ENCODE measurements at places on chromosomes 2 and 18.

- no peak for DNase-seq
Observed at GRCh38 chr2:60400462-60401246, 152.8 kb downstream of the BCL11A start.

GRCh38 chr2:152166633-152167032, 8.9 kb downstream of the STAM2 start:
- DNase-seq = no peak

DNA sequence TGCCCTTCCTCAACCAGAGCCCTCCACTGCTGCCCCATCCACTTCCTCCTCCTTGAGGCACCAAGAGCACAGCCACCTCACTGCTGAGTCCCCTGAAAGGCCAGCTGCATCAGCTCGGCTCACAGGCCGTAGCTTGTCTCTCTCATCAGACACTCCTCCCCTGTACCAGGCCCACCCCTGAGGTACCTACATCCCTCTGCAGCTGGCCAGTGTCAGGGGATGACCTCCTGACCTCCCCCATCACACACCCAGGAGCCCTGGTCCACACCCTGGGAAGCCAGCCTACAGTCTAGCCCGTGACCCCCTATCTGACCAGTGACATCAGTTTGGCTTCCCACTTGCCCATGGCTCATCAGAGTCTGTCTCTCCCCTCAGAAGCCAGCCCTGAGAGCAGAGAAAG, 205.6 kb downstream of the TNS1 start:
- no peak for DNase-seq

DNA sequence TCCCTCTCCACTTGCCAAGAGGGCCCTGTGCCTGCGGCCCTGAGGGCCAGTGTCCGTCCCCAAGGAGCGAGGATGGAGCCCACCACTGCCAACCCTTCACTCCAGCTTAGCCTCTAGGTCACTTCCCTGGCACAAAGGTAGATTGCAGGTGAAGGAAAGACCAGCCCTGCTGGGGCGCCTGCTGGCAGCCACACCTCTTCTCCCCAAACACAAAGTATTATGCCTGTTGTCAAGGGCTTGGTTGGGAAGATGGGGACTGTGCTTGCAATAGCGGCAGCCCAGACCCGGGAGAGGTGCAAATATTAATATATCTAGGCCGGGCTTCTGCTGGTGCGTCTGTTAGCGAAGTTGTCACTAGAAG, 7.7 kb downstream of the KCNF1 start:
- DNase-seq = no peak

GRCh38 chr2:234304950-234305349, 191.9 kb downstream of the ARL4C start:
- no peak for DNase-seq

GRCh38 chr2:197293252-197294007, 17.1 kb downstream of the ANKRD44 start:
- no peak for DNase-seq

- DNase-seq = no peak
Observed at GRCh38 chr18:44599412-44599811, 81.3 kb upstream of the SETBP1 start.

DNA sequence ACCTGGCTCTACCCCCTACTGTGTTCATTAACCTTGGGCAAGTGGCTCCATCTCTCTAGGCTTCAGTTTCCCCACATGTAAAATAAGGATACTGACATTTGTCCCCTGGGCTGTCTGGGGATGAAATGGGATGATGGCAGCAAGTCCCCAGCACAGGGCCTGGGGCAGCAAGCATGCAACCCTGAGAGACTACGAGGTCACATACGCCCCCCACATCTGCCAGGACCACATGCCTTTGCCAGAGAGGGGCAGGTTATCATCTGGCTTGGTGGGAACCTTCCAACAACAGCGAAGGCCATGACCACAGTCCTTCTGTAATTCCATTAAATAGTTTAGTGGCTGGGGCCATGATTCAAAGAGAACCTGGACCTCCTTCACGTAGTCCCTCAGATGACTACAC, 145.9 kb upstream of the REV1 start:
- no peak for DNase-seq

DNA sequence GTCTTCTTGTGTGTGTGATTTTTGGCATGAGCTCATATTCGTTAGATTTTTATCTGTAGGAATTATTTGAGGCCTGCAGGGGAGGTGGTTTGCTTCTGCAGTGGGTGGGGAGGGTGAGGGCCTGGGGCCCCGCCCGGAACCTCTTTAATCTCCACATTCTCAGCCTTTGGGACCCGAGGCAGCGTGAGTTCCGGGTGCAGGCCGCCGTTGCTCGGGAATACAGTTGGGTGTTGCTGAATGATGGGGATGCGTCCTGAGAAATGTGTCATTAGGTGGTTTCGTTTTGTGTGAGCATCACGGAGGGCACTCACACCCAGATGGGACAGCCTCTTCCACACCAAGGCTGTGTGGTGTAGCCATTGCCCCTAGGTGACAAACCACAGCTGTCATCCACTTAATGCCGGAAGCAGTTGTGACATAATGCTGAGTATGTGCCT, 13.7 kb upstream of the GAL3ST2 start:
- peak; percentile 58 for DNase-seq

GRCh38 chr2:238159071-238159539, 335 bp downstream of the ERFE start:
- DNase-seq = no peak

DNA sequence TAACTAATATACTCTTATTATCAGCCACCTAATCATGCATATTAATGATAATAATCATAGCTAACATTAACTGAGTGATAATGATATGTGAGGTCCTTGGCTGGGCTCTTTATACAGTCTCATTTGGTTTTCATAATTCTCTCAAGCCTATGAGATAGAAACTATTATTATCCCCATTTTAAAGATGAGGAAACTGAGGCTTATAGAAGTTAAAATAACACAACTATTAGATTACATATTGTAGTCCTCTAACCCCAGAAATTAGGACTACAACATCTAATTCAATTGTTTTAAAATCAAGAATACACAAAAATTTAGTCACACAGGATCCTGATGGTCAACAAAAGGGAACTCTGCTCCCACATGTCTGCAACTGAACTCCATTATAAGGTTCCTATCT, 83.6 kb upstream of the ITGB6 start:
- no peak for DNase-seq

GRCh38 chr2:214810671-214811070, 1.2 kb upstream of the BARD1 start:
- no peak for DNase-seq

- no peak for DNase-seq
Observed at GRCh38 chr2:238220892-238221521, 17.5 kb upstream of the ILKAP start.

GRCh38 chr2:32210767-32211408, 45.2 kb downstream of the SLC30A6 start:
- no peak for DNase-seq

DNA sequence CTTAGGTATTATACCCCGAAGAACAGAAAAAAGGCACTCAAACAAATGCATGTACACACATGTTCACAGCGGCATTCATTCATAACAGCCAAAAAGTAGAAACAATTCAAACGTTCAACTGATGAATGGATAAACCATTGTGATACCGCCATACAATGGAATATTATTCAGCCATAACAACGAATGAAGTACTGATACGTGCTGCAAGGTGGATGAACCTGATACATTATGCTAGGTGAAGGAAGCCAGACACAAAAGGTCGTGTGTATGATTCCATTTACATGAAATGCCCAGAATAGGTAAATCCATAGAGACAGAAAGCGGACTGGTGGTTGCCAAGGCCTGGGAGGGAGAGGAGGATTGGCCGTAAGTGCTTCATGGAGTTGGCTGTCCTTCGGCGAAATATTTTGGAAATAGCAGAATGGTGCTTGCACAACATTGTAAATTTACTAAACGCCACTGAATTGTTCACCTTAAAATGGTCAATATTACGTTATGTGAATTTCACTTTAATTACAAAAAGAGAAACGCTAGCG, 750 bp upstream of the RMP24 start:
- no peak for DNase-seq

GRCh38 chr2:235954281-235954680, 213.9 kb downstream of the GBX2 start:
- no peak for DNase-seq

DNA sequence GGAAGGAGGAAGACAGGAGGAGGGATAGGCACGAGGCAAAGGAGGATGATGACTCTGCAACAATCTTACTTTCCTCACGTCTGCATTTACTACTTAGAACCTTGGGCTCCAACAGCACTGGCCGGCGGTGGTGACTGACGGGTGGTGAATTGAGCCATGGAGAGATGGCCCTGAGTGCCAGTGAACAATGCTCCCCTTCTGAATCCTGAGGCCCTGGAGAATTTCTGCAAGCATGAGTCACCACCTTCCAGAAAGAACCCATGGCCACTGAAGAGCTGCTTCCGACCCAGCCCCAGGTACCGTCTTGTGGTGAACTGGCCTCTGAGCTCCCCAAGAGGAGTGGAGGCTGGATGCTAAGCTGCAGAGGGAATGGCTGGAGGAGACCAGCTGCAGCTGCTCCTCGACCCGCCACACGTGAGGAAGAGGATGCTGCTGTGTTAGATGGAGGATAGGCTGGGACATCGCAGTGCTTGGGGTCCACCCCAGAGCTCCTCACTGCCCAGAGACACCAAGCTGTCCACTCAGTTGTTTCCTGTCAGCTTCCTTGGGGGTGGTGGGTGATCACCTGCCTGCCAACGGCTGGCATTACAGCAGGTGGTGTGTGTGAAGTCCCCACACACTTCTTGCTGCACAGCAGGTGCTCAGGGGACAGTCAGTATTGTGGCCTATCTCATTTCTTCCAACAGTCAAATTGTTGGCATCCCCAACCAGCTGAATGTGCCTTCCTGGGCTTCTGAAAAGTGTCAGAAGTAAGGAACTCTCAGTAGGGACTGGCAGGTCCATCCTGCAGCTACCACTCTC, 186.5 kb upstream of the ID2 start:
- DNase-seq = no peak

DNA sequence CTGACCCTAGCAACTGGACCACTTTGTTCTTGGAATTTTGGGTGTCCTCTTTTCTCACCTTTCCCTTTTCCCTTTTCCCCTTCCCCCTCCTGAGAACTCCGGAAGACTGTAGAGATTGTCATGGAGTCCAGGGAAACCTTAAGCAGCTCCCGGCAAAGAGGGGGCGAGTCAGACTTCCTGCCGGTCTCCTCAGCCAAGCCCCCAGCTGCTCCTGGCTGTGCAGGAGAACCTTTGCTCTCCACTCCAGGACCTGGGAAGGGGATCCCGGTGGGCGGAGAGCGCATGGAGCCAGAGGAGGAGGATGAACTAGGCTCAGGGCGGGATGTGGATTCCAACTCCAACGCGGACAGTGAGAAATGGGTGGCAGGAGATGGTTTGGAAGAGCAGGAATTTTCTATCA, 20.5 kb downstream of the SETBP1 start:
- no peak for DNase-seq

GRCh38 chr2:35973737-35974132, 381.8 kb upstream of the CRIM1 start:
- no peak for DNase-seq

DNA sequence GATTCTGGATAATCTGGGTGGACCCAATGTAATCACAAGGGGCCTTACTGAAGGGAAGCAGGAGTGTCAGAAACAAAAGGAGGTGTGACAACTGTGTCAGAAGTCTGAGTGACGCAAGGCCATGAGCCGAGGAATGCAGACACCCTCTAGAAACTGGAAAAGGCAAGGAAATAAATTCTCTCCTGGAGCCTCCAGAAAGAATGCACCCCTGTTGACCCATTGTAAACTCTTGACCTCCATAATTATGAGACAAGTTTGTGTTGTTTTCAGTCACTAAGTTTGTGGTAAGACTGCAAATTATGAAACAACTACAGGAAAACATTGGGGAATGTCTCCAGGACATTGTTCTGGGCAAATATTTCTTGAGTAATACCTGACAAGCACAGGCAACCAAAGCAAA, 47.3 kb upstream of the B3GNT7 start:
- no peak for DNase-seq

- no peak for DNase-seq
Observed at GRCh38 chr2:147275943-147276342, 568.9 kb upstream of the ACVR2A start.

DNA sequence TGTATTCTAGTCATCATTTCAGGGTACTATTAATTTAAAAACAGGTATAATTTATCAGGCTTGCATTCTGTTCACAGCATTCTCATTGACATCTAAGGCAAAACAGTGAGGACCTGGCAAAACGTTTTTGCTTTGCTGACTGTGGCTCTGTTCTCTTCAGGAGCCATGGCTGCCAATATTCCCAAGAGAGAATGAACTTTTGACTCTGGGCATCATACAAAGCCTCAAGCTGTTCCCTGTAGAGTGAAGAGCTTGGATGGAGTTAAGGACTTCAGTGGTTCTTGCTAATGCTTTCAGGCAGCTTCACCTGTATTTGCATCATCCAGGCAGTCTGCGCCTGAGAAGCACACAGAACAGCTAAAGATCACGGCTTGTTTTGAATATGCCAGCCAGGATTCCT, 65.9 kb upstream of the CAVIN2 start:
- no peak for DNase-seq

DNA sequence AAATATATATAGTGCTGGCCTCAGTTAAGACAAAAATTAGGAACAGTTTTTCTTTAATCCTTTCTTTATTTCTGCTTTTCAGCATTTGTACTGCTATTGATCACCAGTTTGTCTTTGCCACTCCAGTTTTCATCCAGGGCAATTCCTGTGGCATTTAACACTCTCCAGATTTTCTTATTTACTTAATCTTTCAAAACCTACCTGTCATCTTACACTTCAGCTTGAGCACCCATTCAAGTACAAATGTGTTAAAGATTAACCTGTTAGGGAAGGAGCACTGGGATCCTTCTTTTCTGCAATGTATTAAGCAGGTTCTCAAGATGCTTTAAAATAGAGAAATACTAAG, 101.8 kb upstream of the SCN1A start:
- no peak for DNase-seq

DNA sequence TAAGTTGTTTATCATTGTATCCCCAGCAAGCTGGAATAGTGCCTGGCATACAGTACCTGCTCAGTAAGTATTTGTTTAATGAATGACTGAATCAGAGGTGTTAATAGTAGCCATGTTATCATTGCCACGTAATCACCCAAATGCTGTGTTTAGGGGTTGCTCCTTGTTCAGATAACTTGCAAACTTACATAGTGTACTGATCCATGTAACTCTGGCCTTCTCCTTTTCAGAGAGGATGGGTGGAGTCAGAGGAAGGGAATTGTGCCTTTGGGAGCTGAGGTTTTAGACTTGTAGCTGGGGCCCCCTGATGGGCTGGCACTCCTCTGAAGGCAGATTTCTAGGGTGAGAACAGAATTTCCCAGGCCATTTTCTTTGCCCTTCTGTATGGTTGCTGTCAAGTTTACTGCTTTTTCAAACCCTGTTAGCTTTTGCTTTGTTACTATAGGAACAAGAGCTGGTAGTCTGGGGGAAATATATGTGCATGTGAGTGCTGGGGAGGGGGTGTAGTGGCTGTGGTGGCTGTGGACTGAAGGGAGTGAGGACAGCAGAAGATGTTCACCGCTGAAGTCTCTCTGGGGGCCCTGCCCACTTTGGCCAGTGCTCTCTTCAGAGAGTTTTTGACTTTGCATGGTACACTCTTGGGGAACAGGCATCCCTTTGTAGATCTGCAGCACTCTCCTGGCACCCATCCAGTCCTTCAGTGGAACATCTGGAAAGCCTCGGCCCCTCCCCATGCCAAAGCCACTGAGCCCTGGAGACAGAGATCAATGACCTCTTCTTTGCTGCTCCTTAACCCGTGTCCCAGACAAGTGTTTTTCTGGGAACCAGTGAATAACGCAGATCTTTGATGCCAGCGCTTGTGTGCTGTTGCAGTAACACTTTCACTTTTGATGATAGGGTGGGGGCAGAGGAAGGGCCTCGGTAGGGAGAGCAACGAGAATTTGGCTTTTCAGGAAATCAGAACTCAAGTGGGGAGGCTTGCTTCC, 209.0 kb downstream of the PRKCE start:
- DNase-seq = no peak

- DNase-seq = no peak
Observed at GRCh38 chr2:186950694-186951093, 101.7 kb upstream of the ZSWIM2 start.

All from stimulated activated CD8-positive, alpha-beta memory T cell treated with anti-CD3 and anti-CD28 coated beads, Interleukin-2, amount 100 ng/mL, for 1 hour (primary cell).